BJ (cell line): ENCODE measurements at places on chromosomes 7 and 10.

- DNase-seq: no peak
Measured at GRCh38 chr10:71683301-71683700, 36.3 kb downstream of the C10orf105 start.

DNA sequence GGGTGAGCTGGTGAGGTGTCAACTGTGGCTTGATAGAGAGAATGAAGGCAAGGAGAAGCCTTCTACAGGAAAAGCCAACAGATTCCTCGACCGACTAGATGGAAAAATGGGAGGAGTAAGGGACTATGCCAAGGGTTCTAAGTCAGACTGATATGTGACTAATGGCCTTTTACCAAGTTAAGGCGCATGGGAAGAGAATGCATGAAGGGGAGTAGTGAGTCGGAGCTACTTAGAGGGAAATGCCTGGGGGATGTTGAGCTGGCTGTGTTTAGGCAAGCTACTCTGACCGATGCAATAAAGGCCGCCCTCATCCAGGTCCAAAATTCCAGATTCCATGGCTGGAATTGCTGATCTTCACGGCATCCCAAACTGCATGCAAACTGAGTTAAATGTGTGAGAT lies 48.2 kb downstream of the APBB1IP start:
- peak; percentile 98 for DNase-seq

GRCh38 chr10:11270135-11270857 lies 252.6 kb downstream of the CELF2 start:
- DNase-seq: no peak

DNA sequence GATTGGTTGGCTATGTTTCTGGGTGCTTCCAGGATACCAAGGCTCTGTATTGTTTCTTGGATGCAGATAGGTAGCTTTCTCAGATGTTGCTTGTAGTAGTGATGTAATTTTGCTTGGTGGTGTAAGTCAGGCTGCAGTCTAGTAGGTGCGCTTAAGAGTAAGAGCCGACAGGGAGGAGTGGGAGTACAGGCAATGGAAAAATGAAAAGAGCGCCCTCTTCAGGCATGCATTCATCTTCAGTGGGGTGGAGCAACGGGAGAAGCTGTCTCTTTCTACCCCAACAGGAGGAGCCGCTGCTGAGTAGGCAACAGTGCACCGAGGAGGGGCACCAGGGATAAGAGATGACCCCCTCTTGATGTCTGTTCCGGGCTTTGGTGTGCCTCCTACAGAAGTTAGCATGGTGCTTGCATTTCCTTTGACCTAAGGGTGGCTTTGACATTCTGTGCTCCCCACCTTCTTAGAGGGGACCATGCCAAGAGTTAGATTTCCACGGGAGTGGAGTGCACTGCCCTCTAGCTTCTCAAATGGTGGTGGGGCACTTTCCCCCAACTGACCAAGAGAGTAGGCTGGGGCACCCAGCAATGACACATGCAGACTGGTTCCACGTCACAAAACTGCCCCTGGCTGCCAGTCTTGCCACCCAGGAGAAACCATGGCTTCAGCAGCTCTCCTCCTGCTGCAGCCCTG lies 56.1 kb downstream of the ZNF783 start:
- DNase-seq: no peak

DNA sequence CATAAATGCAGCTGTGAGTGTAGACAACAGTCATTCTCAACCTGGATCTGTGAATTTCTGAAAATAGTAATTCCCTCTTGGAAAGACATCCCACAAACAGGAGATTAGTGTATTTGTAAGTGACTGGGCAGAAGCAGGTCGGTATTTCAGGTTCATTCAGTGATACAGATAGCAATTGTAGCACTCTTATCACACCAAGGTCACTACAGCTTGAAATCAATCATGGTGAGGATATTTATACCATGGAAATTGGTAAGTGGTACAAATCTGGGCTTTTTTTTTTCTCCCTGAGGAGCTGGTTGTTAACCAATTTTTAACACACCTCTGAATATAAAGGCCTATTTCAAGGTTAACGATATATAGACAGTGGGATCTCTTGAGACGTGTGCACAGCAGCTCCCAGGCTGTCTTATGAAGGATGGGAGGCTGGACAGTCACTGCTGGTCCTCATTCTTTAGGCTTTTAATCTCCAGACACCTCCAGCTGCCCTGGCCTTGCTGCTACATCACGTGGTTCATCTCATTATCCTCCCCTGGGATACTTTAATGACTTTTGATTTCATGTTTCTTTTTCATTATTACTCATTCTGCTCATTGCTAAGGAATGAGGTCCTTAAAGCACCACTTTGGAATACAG lies 87.1 kb downstream of the ITGA8 start:
- DNase-seq: no peak

DNA sequence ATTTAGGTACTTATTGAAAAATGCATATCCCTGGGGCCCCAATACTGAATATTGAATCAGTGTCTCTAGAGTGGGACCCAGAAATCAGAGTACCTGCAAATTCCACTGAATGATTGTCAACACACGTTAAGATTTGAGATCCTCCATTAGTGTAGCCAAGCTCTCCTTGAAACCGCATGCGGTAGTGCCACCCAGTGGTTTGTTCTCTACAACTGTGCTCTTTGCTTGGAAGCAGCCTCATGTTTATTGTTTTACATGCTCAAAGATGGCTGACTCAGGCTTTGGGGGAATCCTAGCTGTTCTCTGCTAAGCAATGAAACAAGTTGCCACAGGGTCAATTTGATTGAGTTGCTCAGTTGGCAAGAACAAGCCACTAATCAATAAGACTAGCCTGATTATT lies 340.2 kb upstream of the CELF2 start:
- no peak for DNase-seq

- DNase-seq: no peak
Measured at GRCh38 chr10:689452-690371, at the start of gene DIP2C. Gene DIP2C (minus strand): TSS chr10:689668. CDS start chr10:689578, 90 bp downstream.

DNA sequence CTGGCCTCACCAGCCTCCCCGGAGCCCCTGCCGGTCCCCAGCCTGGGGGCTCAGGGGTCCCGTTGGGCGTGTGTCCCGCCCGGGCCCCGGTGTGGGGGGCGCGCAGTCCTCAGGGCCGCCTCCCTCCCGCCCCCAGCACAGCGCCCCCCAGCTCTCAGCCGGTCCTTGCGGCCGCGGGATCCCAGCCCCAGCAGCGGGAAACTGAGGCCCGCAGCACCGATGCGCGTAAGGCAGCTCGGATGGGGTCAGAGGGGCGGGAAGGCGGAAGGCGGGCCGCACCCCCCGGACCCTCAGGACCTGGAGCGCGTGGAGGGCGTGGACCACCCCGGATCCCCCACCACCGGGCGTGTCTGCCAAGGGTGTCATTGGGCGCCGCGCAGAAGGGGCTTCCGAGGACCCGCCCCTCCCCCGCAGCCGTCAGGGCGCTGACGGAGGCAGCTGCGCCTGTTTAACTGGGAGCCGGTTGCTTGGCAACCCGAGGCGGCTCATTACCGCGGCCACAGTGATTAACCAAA lies 14.9 kb downstream of the UNCX start:
- DNase-seq: no peak

GRCh38 chr10:20277820-20278219 lies 461.6 kb downstream of the PLXDC2 start:
- DNase-seq: no peak

- DNase-seq: no peak
Measured at GRCh38 chr7:64602086-64602485, 39.2 kb upstream of the ZNF680 start.

DNA sequence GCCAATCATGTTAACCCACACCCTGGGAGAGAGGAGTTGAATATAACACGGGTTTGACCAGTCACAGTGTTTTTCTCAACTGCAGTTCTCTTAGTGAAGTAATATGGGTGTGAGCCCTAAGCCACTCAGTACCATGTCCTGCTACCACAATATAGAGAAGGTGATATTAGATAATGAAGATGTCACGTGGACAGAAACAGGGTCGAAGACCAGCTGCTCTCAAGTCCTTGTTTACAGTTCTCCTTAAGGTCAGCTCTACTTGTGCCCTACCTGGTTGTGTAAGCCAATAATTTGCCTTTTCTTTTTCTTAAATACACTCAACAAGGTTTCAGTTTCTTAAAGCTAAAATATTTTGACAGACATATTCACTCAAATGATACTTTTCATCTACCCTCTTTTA lies 128.3 kb upstream of the POT1 start:
- no peak for DNase-seq

DNA sequence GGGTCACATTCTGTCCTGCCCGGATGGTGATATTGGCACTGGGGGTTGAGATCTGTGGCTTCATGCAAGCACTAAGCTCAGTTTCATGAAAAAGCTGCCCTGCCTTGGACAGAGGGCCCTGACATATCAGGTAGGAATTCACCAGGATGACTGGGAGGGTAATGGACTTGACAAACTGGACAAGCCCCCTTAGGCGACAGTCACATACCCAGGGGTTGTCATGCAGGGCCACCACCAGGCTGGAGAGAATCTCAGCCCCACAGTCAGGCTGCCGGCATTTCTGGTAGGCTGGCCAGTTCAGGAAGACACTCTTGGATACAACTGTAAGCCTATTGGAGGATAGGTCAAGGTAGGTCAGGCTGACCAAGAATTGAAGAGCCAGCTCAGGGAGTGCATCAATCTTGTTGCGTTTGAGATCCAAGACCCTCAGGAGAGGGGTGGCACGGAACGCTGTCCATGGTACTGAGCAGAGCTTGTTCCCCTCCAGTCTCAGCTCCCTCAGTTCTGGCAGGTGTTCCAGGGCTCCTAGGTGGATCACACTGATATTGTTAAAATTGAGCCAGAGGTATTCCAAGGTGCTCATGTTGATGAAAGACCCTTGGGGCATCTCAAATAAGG lies 824 bp downstream of the LRIT2 start:
- DNase-seq: no peak

GRCh38 chr7:30331338-30331737 lies 46.9 kb downstream of the ZNRF2 start:
- DNase-seq: no peak

- no peak for DNase-seq
Measured at GRCh38 chr7:44852590-44852989, 4.7 kb upstream of the H2AZ2 start.

GRCh38 chr7:39696631-39697030 lies 73.3 kb downstream of the RALA start:
- DNase-seq: no peak

DNA sequence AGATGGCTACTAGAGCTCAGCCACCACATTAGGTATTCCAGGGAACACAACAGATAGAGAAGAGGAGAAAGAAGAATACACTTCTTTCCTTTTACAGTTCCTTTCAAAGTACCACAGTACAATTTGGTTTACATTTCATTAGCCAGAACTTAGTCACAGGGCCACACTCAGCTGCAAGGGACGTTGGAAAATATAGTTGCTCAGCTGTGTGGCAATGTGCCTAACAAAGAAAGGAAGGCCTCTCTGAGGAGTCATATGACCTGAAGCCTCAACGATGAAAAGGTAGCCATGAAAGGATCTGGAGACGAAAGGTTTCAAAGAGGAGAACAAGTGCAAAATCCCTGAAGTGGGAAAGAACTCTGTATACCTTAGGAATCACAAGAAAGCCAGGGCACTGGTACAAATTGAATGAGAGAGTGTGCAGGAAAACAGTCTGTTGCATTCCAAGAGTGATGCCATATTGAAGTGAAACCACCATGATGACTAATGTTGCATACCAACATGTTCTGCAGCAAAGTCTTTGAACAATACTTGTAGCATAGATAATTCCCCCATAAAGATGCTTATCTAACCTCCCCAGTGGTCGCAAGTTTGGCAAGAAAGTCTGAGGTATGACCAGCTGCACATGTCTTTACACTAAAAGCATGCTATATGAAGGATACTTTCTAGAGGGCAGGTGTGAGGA lies 278.9 kb downstream of the HPSE2 start:
- no peak for DNase-seq

- DNase-seq: no peak
Measured at GRCh38 chr7:3733541-3734140, 432.6 kb downstream of the SDK1 start.

DNA sequence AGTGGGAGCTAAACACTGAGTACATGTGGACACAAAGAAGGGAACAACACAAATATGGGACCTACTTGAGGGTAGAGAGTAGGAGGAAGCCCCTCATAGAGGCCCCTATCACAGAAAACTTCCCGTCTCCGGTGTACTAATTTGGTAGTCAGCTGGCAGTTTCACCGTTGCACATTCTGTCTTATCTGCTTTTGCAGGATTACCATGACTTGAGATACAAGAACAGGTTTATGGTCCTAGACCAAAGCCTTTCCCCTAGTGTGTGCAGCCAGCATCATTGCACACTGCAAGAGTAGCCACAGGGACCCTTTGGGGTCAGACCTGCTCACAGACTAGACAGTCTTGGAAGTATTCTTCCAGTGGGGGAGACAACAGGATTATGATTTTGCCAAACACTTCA lies 5.9 kb upstream of the IFIT1B start:
- no peak for DNase-seq

- DNase-seq: peak; percentile 78
Measured at GRCh38 chr10:113073549-113074189, 123.6 kb downstream of the TCF7L2 start.

DNA sequence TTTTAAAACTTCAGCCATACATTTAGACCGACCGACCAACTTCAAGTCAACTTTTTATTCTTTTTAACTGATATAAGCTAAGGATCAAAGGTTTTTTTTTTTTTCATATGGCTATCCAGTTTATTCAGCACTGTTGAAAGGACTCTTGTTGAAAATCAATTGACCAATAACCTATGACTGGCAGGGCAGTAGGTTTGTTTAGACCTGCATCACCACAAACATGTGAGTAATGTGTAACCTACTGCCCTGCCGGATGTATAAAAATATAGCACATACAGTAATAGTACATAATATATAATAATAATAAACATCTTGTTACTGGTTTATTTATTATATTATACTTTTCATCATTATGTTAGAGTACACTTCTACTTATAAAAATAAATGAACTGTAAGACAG lies 434.6 kb upstream of the SEMA3A start:
- no peak for DNase-seq

- no peak for DNase-seq
Measured at GRCh38 chr7:29091715-29092114, 54.6 kb downstream of the CPVL start.

GRCh38 chr10:120039826-120040225 lies 147.3 kb downstream of the SEC23IP start:
- no peak for DNase-seq

GRCh38 chr10:132447446-132448247 lies 50.6 kb downstream of the PWWP2B start:
- DNase-seq: peak; percentile 13

DNA sequence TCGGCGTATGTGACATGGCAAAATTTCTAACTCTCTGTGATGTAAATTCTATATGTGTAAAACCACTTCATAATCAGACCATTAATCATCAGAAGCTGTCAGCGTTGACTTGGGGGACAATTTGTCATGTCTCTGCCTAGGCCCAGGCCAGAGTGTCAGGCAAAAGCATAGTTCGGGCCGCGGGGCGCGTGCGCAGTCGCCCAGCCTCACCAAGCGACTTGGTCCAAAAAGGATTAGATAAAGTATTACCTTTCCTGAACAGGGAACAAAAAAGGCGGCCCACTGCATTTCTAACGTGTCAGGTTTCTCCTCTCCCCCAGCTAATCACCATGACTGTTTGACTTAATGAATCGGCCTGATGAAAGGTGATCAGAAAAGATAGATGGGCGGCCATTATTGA lies 114.2 kb downstream of the EBF3 start:
- DNase-seq: no peak

DNA sequence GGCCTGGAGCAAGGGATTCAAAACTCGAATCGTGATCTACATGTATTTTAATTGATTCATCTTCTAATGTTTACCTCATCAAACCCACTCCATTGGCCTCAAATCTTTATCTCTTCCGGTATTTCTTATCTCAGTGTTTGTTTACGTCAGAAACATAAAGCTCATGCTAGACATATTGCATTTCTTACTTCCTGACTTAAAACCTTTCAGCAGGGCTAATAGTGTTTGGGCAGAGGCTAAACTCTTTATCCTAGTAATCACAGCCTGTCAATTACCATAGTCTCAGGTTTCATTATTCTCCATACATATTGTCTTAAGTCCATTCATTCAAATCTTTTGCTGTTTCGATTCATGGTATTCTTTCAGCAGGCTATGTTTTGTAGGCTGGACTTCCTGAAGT lies 81.3 kb upstream of the AGR3 start:
- DNase-seq: no peak
